ENCODE measurements at places on chromosomes 13 and 19.

DNA sequence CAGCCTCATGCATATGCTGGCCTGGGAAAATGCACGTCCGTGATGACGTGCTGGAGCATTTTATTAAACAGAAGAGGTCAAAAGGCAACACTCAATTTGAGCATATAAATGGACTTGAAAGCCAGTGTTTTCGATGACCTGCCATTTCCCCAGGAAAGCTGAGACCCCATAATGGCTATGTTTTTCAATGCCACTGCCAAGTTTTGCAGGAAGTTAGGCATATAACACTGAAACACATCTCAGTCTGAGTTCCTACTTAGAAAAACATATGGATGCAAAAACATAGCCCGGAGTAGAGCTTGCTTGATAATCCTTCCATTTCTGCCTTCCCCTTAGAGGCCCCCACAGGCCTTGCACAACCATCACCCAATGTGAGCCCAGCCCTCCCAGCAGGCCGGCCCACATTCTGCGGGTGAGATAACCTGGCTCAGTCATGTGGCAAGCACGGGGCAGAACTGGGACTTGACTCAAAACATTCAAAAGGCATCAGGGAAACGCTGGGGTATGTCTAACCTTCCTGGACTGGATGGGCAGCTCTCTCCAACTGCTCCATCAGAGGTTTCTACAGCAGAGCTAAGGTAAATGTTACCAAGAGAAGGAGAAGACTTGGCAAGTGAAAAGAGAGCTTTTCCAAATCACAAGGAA is 24.9 kb downstream of the EPS15L1 start:
- DNase-seq = no peak

- DNase-seq = no peak
These were observed 92.0 kb downstream of the NHLRC3 start for GRCh38 chr13:39130301-39130700.

GRCh38 chr13:112637017-112637801 is 49.3 kb upstream of the TUBGCP3 start:
- no peak for DNase-seq

DNA sequence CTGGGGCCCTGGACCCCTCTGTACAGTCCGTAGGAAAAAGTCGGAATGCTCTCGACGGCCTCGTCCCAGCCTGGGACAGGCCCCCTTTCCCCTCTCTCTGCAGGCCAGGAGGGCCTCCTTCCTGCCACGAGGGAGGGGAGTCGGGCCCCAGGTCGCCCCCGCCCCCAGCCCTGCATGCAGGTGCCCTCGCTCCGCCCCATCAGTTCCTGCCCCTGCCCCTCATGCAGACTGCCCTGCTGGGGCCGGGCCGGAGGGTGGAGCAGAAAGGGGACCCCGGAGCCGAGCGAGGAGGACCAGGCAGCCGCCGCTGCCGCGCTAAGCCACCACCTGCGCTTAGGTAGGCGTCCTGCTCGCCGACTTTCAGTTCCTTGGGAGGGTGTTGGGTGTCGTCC is 7.3 kb downstream of the LYL1 start:
- DNase-seq = no peak

- no peak for DNase-seq
These were observed 160.3 kb downstream of the KCTD15 start for GRCh38 chr19:33956941-33957340.

- no peak for DNase-seq
These were observed 81.9 kb downstream of the FLT1 start for GRCh38 chr13:28412981-28413380.

GRCh38 chr13:51795419-51795818 is 8.5 kb downstream of the DHRS12 start:
- DNase-seq = no peak

- DNase-seq = no peak
These were observed 26.8 kb downstream of the PPP5C start for GRCh38 chr19:46373491-46374359.

- DNase-seq = no peak
These were observed 4.7 kb downstream of the IFT88 start for GRCh38 chr13:20571676-20572075.

DNA sequence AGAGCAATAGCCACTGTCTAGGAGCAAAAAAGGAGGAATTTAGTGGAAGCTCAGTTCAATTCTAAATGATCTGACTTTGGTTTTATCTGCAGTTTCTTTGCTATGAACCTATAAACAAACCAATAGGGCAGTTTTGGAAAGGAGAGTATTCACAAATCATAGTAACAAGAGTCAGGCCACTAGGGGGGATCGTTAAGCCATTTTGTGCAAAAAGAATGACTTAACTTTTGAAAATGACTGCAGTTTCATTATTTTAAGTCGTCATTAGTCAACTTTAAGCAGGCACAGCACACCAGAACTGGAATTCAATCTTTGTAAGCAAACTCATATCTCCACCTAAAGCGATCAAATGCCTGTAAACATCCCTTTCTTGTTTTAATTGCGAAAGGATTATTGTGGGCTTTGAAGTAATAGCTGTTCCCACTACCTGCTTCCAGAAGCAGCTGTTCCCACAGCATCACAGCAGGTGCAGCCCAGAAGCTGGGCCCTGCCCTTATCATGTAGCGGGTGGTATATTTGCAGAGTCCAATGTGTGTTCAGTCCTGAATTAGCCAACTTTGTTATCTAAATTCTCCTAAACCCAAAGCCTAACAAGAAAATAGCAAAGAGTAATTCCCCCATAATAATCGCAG is 51.5 kb downstream of the SOX21 start:
- DNase-seq = no peak

DNA sequence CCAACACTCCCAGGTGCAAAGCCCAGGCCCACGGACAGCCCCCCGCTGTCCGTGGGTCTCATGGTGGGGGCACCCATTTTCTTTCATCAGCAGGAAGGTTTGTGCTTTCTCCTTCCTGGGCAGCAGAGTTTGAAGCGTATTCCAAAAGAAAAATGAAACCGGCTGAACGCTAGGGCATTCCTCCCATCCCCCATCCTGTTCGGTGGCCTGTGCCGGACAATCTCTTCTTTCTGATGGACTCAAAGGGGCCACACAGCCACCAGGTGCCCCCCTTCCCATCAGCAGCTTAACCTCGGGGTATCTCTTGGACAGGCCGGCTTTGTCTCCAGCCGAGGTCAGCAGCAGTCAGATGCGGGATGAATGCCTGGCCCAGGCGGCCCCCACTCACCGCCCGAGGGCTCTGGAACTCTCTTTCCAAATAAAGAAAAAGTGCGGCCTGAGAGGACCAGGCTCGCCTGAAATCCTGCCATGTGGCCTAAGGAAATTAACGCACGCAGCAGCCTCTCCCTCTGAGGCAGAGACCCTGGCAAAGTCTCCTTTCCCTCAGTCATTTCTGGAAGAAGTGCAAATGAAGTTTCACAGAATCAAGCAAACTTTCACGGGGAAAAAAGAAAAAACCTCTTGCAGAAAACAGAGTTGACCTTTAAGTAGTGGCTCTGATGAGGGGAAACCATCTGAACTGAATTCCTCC is 67.8 kb downstream of the RASA3 start:
- DNase-seq = no peak

GRCh38 chr19:27672309-27673047 is 1540.5 kb downstream of the UQCRFS1 start:
- DNase-seq = no peak

- DNase-seq = no peak
These were observed 433.4 kb downstream of the SLITRK5 start for GRCh38 chr13:88104576-88104975.

- no peak for DNase-seq
These were observed 242.5 kb upstream of the GPC6 start for GRCh38 chr13:92984151-92984550.

DNA sequence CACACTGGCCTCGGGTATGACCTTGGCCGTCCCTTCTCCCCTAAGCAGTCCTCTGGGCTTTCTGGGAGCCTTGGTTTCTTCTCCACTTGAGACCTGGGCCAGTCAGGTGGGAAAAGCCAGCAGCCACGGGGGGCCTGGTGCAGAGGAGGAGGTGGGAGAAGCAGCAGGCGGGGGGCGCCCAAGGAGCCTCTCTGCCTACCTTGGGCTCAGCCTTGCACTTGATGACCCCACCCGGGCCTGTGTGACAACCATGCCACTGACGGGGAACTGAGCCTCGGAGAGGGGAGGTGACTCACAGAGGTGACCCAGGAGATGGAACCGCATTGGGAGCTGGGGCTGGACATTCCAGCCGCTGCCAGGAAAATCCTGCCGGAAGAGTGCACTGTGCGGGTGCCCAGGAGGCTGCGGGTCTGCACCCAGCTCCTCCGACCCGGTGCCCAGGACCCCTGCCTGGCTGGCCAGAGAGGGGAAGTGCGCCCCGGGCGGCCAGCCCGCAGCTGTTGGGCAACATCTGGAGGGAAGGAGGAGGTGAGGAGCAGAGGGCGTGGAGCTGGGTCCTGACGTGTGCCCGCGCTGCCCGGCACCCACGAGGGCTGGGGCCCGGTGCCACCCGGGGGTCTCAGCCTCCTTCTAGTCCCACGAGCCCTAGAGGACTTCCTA is 23.4 kb upstream of the SLC7A10 start:
- DNase-seq = no peak

DNA sequence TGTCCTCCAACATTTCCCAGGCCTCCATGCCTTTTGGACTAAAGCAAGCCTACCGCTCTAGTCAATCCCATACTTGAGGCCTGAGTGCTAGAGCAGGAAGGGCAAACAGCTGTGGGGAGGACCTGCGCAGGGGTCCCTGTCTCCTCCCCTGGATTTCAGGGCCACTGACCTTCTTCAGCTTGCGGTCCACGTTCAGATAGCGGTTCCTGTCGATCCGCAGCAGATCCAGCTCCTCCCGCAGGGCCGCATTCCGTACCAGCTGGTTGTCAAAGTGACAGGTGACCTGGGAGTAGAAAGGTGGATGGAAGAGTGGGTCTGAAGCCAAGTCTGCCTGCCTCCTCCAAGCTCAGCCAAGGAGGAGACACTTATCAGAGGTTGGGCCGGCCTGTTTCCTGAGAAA is 14.0 kb upstream of the EMP3 start:
- no peak for DNase-seq

DNA sequence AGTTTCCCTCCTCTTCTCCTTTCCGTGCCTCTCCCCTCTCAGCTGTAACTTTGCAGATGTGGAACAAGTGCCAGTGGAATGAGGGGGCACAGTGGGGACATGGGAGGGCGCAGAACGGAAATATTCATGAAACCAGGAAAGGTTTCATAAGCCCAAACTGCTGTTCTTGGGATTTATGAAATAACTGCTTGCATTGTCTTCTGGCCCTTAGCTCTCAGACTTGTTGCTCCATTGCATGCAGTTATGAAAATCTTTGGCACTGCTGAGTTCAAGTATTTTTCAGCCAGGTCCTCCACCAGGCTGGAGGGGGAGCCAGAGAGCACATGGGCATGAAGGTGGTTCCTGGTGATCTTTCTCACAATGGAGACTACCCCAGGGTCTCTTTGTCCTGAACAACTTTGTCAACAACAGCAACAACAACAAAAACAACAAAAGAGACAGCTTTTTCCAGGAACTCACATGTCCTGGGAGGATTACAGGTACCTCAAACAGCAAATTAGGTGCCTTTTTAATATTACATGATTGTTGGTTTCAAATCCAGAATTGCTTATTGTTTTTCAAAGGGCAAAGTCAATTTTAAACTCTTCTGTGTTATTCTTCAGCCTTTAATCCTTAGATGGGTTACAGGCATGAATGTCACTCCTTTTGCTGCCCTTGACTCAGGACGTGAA is 1.5 kb downstream of the RGCC start:
- DNase-seq = peak; percentile 33

GRCh38 chr13:95956589-95957148 is 96.5 kb downstream of the UGGT2 start:
- DNase-seq = no peak

GRCh38 chr13:97191142-97191541 is 31.0 kb upstream of the MBNL2 start:
- no peak for DNase-seq

- no peak for DNase-seq
These were observed 482.8 kb downstream of the SLITRK5 start for GRCh38 chr13:88154001-88154400.

GRCh38 chr19:46970815-46971214 is 48.8 kb upstream of the NPAS1 start:
- no peak for DNase-seq

DNA sequence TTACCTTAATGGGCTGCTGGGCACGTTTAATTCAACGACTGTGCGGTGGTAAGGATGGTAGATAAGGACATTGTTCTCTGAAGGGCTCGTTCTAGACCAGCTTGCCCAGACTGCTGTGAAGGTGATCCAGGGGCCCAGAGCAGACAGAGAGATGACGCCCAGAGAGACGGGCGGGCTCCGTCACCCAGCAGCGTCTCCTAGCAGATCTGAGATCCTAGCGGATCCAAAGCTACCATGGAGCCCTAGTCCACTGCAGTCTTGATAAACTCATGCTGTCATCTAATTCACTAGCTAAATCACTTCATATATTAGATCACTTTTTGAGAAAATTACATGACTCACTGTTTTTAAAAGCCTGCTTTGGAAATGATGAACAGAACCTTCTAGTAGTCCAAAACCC is 21.5 kb downstream of the COL4A2 start:
- no peak for DNase-seq

GRCh38 chr13:22256111-22256639 is 585.3 kb downstream of the FGF9 start:
- DNase-seq = no peak

DNA sequence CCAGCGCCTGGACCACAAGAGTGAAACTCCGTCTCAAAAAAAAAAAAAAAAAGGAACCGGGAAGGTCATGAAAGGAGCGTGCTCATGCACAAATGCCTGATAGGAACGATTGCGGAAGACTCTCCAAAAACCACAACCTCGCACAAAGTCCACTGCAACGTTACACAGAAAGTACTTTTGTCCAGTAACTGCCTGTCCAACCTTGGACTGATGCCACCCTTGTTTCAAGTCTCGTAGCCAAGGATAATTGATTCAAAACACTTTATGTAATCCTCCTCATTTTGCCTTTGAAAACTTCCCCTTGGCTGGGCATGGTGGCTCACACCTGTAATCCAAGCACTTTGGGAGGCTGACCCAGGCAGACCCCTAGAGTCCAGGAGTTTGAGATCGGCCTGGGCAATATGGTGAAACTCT is 13.7 kb downstream of the LGALS7 start:
- no peak for DNase-seq

DNA sequence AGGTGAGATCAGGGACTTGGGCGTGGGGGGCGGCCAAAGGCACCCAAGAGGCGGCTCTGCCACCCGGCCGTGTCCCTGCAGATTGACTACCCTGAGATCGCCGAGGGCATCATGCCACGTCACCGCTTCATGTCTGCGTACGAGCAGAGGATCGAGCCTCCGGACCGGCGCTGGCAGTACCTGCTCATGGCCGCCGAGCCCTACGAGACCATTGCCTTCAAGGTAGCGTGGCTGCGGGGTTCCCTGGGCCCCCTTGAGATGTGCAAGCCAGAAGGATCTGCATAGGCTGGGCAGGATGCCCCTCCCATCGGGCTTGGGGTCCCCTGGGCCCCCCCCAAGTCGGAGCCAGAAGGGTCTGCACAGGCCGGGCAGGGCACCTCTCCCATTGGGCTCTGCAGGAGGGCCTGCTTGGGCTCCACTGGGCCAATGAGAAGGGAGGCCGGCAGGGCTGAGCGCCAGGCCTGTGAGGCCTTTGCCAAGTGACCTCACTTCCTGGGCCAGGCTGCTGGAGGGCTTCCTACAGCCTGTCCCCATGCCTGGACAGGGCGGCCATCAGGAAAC is 2.2 kb upstream of the AMH start:
- DNase-seq = no peak

- no peak for DNase-seq
These were observed 124.2 kb upstream of the SERP2 start for GRCh38 chr13:44249431-44249836.

GRCh38 chr19:17753976-17754375 is 2.7 kb downstream of the FCHO1 start:
- DNase-seq = no peak
